ENCODE measurements at places on chromosomes 12 and 14.

DNA sequence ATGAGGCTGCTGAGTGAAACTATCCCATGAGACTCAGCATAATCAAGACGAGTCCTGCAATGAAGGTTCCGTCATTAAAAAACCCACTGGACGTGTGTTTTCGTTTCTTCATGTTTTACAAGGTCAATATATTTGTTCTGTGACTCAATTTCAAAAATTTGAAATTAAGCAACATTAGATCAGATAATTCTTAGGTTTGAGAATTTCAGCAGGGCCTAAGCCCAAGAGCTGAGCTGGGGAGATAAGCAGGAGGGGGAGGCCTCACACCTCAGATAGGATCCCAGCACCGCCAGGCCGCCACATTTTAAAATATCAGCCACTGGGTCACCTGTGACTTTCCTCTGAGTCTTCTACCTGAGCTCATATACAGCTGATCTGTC is 13.3 kb downstream of the STX2 start:
- DNase-seq, result no peak
- H3K4me1 ChIP-seq, result peaks cover 12% of the 10 kb centered on the region
- no peaks in the 10 kb centered on the region for H3K36me3 ChIP-seq
- H3K4me3 ChIP-seq, result no peak overlapping the region

DNA sequence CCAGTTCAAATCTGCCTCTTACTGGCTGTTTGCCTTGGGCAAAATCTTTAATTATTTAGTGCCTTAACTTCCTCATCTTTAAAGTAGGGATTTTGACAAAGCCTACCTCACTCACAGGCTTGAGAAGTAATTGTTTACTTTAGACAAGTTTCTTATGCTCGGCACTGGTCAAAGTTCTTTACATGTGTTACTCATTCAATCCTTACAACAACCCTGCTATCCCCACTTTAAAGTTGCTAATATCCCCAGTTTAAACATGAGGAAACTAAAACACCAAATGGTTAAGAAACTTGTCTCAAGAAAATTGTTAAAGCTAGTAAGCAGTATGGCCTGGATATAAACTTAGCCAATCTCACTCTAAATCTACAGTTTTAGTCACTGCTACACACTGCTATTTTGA is 204.0 kb upstream of the AVPR1A start:
- DNase-seq, result no peak
- no peaks in the 10 kb centered on the region for H3K36me3 ChIP-seq
- H3K4me1 ChIP-seq, result no peaks in the 10 kb centered on the region
- no peak overlapping the region for H3K4me3 ChIP-seq
- H3K27ac ChIP-seq, result no peak overlapping the region

GRCh38 chr14:31657917-31658316 is 96.7 kb downstream of the NUBPL start:
- no peak overlapping the region for H3K4me3 ChIP-seq
- H3K27ac ChIP-seq, result no peak overlapping the region
- DNase-seq, result no peak
- H3K36me3 ChIP-seq, result no peaks in the 10 kb centered on the region
- H3K4me1 ChIP-seq, result no peaks in the 10 kb centered on the region

- DNase-seq, result no peak
- no peaks in the 10 kb centered on the region for H3K27me3 ChIP-seq
- no peaks in the 10 kb centered on the region for H3K36me3 ChIP-seq
- H3K27ac ChIP-seq, result no peak overlapping the region
Measured at GRCh38 chr12:67006610-67007009, 262.5 kb upstream of the CAND1 start.

DNA sequence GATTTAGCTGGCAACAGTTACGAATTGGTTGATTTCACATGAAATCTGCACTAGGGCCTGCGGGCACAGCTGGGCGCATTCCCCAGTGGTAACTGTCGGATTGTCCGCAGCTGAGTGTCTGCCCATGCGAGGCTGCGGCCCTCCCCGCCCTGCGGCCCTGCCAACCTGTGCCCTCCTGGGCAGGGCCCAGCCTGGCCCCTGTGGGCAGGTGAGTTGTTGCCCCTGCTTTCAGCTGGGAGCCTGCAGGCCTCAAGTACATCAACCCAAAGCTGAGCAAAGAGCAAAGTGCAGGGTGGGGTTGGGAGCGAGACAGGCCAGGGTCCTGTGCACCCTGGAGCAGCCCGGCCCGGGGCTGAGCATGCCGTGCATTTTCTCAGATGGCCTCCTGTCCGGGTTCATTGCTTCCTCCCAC is 89.1 kb downstream of the ADGRD1 start:
- DNase-seq, result no peak
- H3K4me3 ChIP-seq, result no peak overlapping the region
- no peak overlapping the region for H3K27ac ChIP-seq

GRCh38 chr14:89484051-89484844 is 67.2 kb upstream of the FOXN3 start:
- H3K4me3 ChIP-seq, result no peak overlapping the region
- no peaks in the 10 kb centered on the region for H3K4me1 ChIP-seq
- H3K36me3 ChIP-seq, result no peaks in the 10 kb centered on the region
- DNase-seq, result no peak

- DNase-seq, result no peak
- H3K36me3 ChIP-seq, result no peaks in the 10 kb centered on the region
- H3K27ac ChIP-seq, result no peak overlapping the region
- no peaks in the 10 kb centered on the region for H3K4me1 ChIP-seq
- H3K4me3 ChIP-seq, result no peak overlapping the region
- H3K27me3 ChIP-seq, result peaks cover 3% of the 10 kb centered on the region
Measured at GRCh38 chr14:101962503-101962874, 1.9 kb upstream of the DYNC1H1 start.

DNA sequence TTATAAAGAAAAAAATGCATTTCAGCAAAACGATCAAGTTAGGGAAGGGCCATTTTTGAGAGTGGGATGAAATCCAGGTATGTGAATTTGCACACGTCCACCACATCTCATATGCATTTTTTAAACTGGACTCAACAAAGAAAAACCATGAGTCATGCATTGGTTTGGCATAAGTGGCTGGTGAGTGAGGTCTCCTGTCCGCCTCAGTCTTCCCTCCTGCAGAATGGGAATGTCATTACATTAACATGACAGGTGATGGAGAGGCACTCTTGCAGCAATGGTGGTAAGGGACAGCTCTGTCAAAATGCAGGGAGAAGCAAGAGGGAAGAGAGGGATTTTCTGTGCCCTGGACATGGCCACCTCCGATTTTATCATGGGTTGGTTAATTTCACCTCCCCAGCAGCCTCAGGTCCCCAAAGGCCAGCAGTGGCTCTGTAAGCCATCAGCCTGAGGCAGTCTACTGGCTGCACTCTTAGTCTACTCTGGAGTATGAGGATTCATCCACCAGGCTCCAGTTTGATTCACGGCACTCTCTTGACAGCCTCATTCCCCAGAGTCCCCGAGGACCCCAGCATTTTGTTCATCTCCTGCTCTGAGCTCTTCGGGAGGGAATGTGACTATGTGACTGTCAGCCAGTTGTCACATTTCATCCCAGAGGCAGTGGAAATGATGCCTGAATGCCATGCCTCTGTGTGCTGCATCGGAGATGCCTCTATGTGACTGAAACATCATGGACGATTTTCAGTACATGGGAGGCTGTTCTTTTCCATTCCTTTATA is 17.1 kb upstream of the PWP1 start:
- no peaks in the 10 kb centered on the region for H3K27me3 ChIP-seq
- H3K27ac ChIP-seq, result no peak overlapping the region
- H3K4me3 ChIP-seq, result no peak overlapping the region
- H3K36me3 ChIP-seq, result no peaks in the 10 kb centered on the region
- H3K4me1 ChIP-seq, result peaks cover 5% of the 10 kb centered on the region
- DNase-seq, result no peak

- H3K36me3 ChIP-seq, result no peaks in the 10 kb centered on the region
- no peak overlapping the region for H3K4me3 ChIP-seq
- no peaks in the 10 kb centered on the region for H3K4me1 ChIP-seq
- no peaks in the 10 kb centered on the region for H3K27me3 ChIP-seq
- H3K27ac ChIP-seq, result no peak overlapping the region
Measured at GRCh38 chr12:65520658-65521057, 242.2 kb downstream of the MSRB3 start.

GRCh38 chr14:55116246-55117030 is 12.6 kb upstream of the LGALS3 start:
- no peak for DNase-seq
- no peak overlapping the region for H3K27ac ChIP-seq
- no peak overlapping the region for H3K4me3 ChIP-seq

DNA sequence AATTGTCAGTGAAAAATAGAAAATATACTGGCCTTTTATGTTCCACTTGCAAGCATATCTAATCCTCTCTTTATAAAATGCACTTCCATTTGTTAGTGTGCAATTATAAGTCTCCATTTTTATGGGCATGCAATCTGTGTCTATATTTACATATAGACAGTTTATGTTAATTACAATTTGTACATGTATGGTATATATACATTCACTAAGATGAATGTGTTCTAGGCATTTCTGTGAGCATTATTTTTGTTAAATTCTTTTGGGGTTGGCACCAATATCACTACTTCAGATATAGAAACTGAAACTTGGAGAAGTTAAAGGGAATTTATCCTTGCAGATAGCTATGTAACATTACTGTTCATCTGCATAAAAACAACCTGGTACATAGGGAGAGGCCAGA is 470.8 kb upstream of the LMO3 start:
- 0 out of 2 replicates have a peak, but pooled peaks cover 1% of the 10 kb centered on the region for H3K4me1 ChIP-seq
- H3K27me3 ChIP-seq, result no peaks in the 10 kb centered on the region
- H3K4me3 ChIP-seq, result no peak overlapping the region
- no peak overlapping the region for H3K27ac ChIP-seq
- DNase-seq, result no peak

GRCh38 chr14:67457782-67458181 is 30.7 kb downstream of the TMEM229B start:
- H3K27me3 ChIP-seq, result no peaks in the 10 kb centered on the region
- H3K4me1 ChIP-seq, result no peaks in the 10 kb centered on the region
- no peak overlapping the region for H3K4me3 ChIP-seq
- no peaks in the 10 kb centered on the region for H3K36me3 ChIP-seq
- no peak overlapping the region for H3K27ac ChIP-seq

DNA sequence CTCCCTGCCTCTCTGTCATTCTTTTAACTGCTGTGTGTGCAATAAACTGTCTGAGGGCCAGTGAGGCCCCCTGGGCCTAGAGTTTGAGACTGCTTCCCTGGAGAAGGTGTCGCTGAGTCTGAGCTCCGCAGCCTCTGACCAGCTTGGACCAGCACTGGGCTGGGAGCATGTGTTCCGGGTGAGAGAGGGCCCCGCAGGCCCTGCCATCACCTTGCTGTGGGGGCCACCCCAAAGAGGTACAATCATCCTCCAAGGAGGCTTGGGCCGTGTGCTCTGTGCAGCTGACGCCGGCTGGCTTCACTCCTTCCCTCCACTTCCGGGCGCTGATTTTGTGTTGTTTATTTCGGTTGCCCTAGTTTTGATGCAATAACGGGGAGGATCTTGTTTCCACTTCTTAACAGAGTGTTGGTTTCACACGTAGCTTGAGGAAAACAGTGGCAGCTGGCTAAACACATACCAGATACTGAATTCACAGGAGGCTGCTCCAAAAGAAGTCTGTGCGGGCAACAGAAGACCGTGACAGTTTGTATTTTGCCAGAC is 121.6 kb downstream of the TMEM132C start:
- no peaks in the 10 kb centered on the region for H3K4me1 ChIP-seq
- no peak for DNase-seq
- H3K36me3 ChIP-seq, result no peaks in the 10 kb centered on the region
- H3K4me3 ChIP-seq, result no peak overlapping the region

GRCh38 chr12:117313926-117314325 is 47.5 kb downstream of the NOS1 start:
- no peak overlapping the region for H3K4me3 ChIP-seq
- H3K27ac ChIP-seq, result no peak overlapping the region
- no peak for DNase-seq

GRCh38 chr14:87013583-87013982 is 979.4 kb downstream of the GALC start:
- no peaks in the 10 kb centered on the region for H3K27me3 ChIP-seq
- no peaks in the 10 kb centered on the region for H3K36me3 ChIP-seq
- no peak for DNase-seq
- H3K27ac ChIP-seq, result no peak overlapping the region
- no peaks in the 10 kb centered on the region for H3K4me1 ChIP-seq

DNA sequence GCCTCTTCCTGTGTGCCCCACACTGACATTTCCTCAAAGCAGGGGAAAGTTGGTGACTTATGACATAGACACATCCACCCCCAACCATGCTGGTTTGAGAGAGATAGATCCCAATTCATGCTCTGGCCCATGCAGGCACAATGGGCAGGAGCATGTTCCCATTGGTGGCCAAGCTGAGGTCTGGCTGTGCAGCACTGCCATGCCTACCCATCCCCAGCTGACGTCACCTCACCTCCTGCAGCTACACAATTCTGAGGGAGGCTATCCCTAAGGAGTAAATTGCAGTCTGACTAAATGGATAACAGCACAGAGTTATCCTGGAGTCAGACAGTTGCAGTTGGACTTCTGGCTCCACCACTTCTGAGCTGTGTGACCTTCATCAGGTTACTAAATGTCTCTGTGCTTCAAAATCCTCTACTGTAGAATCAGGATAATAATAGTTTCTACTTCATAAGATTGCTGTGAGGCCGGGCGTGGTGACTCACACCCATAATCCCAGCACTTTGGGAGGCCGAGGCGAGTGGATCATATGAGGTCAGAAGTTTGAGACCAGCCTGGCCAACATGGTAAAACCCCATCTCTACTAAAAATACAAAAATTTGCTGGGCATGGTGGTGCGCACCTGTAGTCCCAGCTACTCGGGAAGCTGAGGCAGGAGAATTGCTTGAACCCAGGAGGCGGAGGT is 323.9 kb downstream of the BCL11B start:
- H3K27ac ChIP-seq, result no peak overlapping the region
- no peak for DNase-seq
- H3K4me1 ChIP-seq, result peaks cover 2% of the 10 kb centered on the region
- no peaks in the 10 kb centered on the region for H3K27me3 ChIP-seq

DNA sequence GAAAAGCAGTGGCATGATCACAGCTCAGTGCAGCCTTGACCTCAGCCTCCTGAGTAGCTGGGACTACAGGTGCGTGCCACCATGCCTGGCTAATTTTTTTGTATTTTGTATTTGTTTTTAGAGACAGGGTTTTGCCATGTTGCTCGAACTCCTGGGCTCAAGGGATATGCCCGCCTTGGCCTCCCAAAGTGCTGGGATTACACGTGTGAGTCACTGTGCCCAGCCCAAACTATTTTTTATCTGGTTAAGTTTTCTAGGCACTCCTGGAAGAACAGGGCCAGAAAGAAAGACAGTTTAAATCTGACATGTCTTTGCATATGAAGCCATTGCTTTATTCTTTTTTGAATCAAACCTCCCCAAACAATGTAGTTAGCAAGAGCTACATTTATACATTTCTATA is 27.5 kb upstream of the PTGR2 start:
- H3K36me3 ChIP-seq, result no peaks in the 10 kb centered on the region
- H3K27ac ChIP-seq, result no peak overlapping the region
- no peak for DNase-seq

GRCh38 chr12:57753756-57754337 is 1.1 kb upstream of the MARCHF9 start:
- H3K4me1 ChIP-seq, result peaks cover 1% of the 10 kb centered on the region
- no peak overlapping the region for H3K27ac ChIP-seq
- no peak overlapping the region for H3K4me3 ChIP-seq
- peaks cover 9% of the 10 kb centered on the region for H3K27me3 ChIP-seq

GRCh38 chr12:82593901-82594396 is 92.8 kb upstream of the TMTC2 start:
- H3K4me3 ChIP-seq, result no peak overlapping the region
- H3K4me1 ChIP-seq, result no peaks in the 10 kb centered on the region
- no peaks in the 10 kb centered on the region for H3K27me3 ChIP-seq
- no peaks in the 10 kb centered on the region for H3K36me3 ChIP-seq

GRCh38 chr14:20440882-20441281 is 4.9 kb upstream of the KLHL33 start:
- H3K4me3 ChIP-seq, result no peak overlapping the region
- H3K36me3 ChIP-seq, result peaks cover 4% of the 10 kb centered on the region
- no peaks in the 10 kb centered on the region for H3K27me3 ChIP-seq
- H3K4me1 ChIP-seq, result no peaks in the 10 kb centered on the region

GRCh38 chr12:6273541-6274230 is 36.8 kb upstream of the PLEKHG6 start:
- DNase-seq, result no peak
- H3K27me3 ChIP-seq, result no peaks in the 10 kb centered on the region
- no peaks in the 10 kb centered on the region for H3K36me3 ChIP-seq
- peaks cover 19% of the 10 kb centered on the region for H3K4me1 ChIP-seq
